ENCODE measurements at places on chromosomes 1 and 21.

GRCh38 chr1:160161965-160162705 is 10.7 kb downstream of the ATP1A4 start:
- peak; percentile 68 for DNase-seq

DNA sequence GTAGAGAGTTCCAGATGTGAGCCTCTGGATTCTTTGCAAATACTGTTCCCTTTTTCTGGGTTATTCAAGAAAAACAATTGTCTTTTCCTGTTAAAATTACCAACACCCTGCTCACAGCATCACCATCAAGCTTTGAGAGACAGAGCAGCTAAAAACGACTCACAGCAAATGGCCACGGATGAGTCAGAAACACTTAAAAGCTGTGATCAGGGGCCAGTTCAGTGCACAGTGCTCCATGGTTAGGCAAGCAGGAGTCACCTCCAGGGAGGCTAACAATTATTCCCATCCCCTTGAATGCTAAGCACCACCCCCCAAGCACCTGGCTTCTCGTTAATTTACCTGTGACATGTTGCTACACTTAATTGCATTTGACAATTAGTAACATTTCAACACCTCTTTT is 128.4 kb upstream of the CAMK1G start:
- no peak for DNase-seq

GRCh38 chr1:51558375-51558924 is 39.4 kb upstream of the EPS15 start:
- DNase-seq: no peak

GRCh38 chr1:217627431-217627830 is 3.5 kb downstream of the GPATCH2 start:
- DNase-seq: no peak

DNA sequence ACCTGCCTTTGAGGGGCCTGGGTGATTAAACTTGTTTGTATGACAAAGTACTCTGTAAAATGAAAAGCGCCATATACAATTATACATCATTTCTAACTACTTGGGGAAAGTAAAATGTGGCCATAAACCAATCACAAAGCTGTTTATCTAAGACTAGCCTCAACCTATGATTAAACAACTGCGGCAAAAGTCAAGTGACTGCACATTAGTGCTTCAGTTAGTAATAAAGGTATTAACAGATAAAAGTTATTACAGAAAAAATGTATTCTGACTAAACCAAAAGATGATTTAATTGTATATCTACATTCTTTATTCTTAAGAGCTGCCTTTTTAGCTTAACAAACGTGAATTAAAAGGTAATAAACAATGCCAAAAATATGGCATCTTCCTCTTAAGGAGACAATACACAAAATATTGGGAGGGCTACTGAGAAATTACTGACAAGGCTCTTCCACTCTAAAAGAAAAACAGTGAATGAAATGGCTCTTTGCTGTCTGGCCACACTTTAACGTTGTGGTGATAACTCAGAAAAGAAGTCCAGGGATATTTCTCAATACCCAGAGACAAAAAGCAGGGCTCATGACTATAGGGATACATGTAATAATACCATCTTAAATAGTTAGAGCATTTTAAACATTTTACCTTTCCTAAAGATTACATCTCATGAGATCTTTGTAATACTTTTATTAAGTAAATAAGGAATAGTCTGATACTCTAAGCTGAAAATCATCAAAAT is 8.6 kb downstream of the ARHGAP29 start:
- no peak for DNase-seq

All from SK-MEL-5 (cell line).